Activated CD4-positive, CD25-positive, alpha-beta regulatory T cell (primary cell): ENCODE measurements at places on chromosomes 13 and 19.
A peak's percentile ranks its signal among the peaks of the same experiment; 100 is the strongest.

DNA sequence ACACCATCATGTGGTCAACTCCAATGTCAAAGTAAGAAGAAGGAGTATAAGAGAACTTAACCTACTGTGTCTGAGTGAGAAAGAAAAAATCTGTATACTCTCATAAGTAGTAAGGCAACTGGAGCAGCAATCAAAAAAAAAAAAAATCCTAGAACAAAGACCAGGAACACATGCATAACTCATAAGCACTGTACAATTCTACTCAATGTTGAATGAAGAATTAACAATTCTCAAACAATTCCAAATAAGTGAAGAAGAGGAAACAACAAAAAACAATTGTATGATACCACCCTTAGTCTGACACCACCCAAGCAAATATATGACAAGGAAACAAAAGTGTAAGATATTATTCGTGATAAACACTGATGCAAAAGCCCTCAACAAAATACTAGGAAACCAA lies 24.6 kb downstream of the ZNF160 start:
- no peak for DNase-seq

DNA sequence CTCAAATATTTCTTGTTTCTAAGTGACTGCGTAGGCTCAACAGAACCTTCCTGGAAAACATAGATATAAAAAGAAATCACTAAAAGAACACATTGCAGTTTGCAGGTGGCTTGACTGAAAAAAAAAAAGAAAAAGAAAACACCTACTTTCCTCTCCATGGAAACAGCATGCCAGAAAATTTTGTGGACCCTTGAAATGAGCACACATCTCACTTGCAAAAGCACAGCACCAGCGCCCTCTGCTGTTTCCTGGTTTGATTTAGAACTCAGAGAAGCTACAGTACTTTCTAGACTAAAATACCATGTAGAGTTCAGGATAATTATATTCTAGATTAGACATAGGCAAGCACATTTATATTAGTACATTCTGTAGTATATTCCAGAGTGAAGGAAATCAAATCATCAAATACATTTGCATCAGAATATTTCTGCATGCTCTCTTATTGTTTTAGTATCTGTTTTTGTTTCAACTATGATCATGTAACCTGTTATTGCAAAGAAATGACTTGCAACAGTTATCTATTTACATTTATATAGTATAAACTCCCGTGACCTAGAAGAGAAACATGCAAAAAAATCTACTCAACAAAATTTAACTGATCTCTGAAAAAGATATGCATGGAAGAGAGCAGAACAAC lies 22.3 kb upstream of the XPO4 start:
- peak; percentile 53 for DNase-seq

- no peak for DNase-seq
Measured at GRCh38 chr13:111920932-111921705, 145.8 kb upstream of the SOX1 start.

- no peak for DNase-seq
Measured at GRCh38 chr19:17109300-17109699, 33.7 kb downstream of the MYO9B start.

DNA sequence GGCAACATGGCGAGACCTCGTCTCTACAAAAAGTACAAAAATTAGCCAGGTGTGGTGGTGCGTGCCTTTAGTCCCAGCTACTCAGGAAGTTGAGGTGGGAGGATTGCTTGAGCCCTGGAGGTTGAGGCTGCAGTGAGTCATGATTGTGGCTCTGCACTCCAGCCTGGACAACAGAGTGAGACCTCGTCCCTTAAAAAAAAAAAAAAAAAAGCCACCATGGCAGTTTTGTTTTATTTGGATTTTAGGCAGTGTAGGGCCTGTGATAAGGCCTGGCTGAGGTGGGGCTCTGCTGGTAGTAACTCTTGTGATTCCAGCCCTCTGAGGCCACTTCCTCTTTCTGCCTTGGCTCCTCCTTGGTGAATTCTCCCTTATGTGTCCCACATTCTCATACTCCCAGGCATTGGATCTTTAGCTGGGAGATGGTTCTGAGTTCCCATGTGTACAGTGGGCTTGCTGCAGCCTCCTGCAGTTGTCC lies 39.2 kb downstream of the GATAD2A start:
- DNase-seq, result no peak

DNA sequence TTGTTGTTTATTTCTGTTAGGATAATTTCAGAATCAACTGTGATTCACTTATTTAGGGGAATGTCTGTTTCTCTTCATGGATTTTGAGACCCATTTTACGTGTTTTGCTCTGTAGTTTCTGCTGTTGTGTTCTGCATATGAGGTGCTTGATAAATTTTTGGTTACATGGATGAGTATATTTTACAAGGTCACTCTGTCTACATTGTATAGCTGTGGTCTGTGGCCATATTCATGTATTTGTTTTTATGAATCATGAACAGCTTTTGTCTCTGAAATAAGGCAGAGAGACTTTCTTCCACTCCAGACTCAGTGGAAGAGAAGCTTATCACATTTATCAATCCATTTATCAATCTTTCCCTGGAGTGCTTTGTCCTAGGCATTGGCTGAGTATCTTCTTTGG lies 56.6 kb downstream of the PDS5B start:
- no peak for DNase-seq

GRCh38 chr19:23378948-23379347 lies 16.3 kb downstream of the ZNF91 start:
- no peak for DNase-seq
